ENCODE measurements at places on chromosomes 5 and 9. TPM values are rescaled to one million over a fixed set of nuclear protein-coding genes. Genes with fewer than 3 reads are reported as not detected.

The UBAP1 gene
- total RNA-seq: 35.6 TPM

The FOXD4L6 gene
- 0.48 TPM for total RNA-seq

The PAPPA gene
- 0.72 TPM for total RNA-seq

The GGTA1 gene
- total RNA-seq: not detected

The PLPP7 gene
- 5.8 TPM for total RNA-seq

The PCDHA4 gene
- total RNA-seq: 9.0 TPM

The PCSK1 gene
- total RNA-seq: 0.52 TPM

The RFX3 gene
- 43.6 TPM for total RNA-seq

The ARL14EPL gene
- not detected for total RNA-seq

DNA sequence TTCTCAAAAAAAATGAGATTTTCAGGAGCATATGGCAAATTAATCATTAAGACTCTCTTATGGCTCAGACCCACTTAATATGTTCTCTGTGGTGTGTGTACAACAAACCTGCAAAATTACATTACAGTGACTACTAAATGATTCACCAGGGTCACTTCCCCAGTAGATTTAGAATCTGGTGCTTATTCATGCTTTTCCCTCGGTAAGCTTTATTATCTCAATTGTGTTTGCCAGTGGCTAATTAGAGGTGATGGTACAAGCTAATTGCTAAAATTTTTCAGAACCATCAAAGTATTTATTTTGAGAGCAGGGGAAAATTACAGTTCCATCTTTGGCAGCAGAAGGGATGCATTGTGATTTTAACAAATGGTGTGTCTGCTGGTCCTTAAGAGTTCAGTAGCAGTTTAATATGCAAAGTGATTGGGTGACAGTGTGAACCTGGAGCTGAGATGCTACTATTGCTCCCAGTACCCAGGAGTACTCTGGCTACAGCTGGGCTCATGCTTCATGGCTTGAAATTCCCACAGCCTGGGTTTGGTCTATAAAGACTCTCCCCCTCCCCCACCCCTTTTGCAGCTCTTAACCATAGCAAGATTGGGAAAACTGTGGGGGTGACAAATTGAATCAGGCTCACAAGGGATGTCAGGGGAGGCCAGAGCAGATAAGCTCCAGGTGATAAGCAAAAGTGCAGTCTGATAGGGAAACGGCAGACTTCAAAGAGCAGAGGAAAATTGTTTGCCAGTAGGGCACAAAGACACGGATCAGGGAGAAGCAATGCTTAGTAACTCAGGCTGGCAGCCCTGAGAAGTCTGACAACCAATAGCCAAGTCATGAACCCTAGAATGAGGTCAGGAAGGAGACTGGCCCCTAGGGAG lies 92.8 kb upstream of the RAD23B start:
- H3K27me3 ChIP-seq: no peaks in the 10 kb centered on the region
- H3K4me3 ChIP-seq: no peak overlapping the region
- no peaks in the 10 kb centered on the region for H3K4me1 ChIP-seq
- no peak for DNase-seq

DNA sequence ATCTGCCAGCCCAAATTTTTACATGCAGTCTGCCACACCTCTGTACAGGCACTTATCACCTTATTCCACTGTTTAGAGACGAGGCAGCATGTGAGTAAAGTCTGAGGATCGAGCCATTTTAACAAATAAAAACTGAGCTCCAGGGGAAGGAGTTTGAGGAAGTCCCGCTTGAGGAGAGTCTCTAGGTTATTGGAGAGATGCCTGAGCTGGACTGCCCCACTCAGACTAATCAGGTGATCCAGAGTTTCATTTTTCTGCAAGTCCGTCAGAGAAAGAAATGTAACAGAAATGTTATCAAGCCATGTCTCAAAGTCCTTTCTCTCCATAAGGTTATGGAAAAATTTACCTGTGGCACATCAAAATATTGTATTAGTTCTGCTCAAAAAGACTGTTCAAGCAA lies 5.3 kb downstream of the FBXW2 start:
- no peak overlapping the region for H3K27ac ChIP-seq
- no peak for DNase-seq
- H3K4me1 ChIP-seq: peaks cover 35% of the 10 kb centered on the region
- H3K4me3 ChIP-seq: no peak overlapping the region
- H3K36me3 ChIP-seq: peaks cover 6% of the 10 kb centered on the region

GRCh38 chr5:145681686-145682085 lies 153.5 kb downstream of the PRELID2 start:
- H3K36me3 ChIP-seq: no peaks in the 10 kb centered on the region
- no peaks in the 10 kb centered on the region for H3K27me3 ChIP-seq
- peaks cover 5% of the 10 kb centered on the region for H3K4me1 ChIP-seq
- no peak overlapping the region for H3K4me3 ChIP-seq

DNA sequence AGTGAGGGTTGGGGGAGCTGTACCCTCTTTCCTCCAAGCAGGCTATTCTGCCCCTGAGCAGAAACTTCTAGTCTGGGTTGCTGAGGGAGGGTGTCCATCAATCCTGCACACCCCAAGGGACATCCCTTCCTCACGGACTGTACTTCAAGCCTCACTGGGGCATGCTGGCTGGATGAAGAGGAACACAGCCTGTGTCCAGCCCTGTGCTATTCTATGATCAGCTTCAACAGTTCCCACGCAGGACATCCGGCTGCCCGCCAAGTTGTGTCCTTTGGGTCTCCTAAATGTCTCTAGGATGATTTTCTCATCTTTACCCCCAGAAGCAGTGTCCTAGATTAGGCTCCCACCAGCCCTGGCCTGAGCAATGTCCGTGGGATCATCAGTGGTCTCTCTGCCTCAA lies 68.1 kb downstream of the CRB2 start:
- H3K36me3 ChIP-seq: peaks cover 9% of the 10 kb centered on the region
- H3K27me3 ChIP-seq: no peaks in the 10 kb centered on the region

DNA sequence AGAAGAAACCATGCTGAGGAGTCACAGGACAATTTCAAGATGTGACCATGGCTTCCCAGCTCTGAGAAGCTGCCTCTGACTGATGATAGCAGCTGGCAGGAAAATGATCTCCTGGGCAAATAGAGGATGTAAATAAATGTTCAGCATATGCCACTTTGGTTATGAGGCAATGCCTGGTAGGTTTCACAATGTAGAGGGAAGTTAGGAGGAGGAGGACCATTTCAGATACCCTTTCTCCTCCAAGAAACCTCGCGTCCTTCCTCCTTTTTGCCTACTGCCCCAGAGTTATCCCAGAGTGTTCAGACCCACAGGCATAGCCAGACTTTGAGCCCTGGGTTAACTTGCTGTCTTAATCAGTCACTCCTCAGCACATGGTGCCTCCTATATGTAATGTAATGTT lies 541.6 kb upstream of the DAP start:
- no peaks in the 10 kb centered on the region for H3K27me3 ChIP-seq
- no peak overlapping the region for H3K4me3 ChIP-seq
- H3K36me3 ChIP-seq: no peaks in the 10 kb centered on the region
- H3K27ac ChIP-seq: no peak overlapping the region

- peaks cover 3% of the 10 kb centered on the region for H3K27me3 ChIP-seq
- no peak for DNase-seq
- H3K4me1 ChIP-seq: peaks cover 10% of the 10 kb centered on the region
- H3K4me3 ChIP-seq: no peak overlapping the region
- no peak overlapping the region for H3K27ac ChIP-seq
- no peaks in the 10 kb centered on the region for H3K36me3 ChIP-seq
Observed at GRCh38 chr5:1545805-1546355, 22.1 kb upstream of the LPCAT1 start.

DNA sequence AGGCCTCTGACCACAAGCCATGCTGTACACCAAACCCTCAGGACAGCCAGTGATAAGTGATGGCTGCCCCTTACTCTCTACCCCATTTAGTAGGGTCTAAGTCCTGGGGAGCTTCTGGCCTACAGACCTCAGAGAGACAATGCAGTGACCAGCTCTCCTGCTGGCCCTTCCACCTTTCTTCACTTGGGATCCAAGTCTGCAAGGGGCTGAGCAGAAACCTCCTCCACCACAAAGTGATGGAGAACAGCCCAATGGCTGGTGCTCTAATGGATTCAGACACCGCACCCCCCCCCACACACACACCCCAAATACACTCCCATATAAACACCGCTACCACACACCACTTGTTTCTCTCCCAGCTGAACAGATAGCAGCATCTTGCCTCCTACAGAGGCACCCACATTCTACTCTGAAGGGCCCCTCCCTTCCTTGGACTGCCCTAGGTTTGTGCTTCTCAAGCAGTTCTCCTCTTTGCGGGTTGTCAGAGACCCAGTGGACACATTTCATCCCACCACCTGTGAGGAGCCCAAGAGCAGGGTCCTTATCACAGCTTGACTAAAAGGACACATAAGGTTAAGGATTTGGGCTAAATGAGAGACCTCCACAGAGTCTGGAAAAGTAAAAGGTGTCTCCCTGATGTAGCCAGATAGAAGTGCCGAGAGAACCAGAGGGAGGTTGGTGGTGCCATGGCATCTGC lies 1.3 kb upstream of the PDLIM4 start:
- peak overlapping the region; percentile 87 for H3K4me3 ChIP-seq
- H3K36me3 ChIP-seq: no peaks in the 10 kb centered on the region
- H3K27me3 ChIP-seq: no peaks in the 10 kb centered on the region
- no peak for DNase-seq
- H3K4me1 ChIP-seq: peaks cover 31% of the 10 kb centered on the region

DNA sequence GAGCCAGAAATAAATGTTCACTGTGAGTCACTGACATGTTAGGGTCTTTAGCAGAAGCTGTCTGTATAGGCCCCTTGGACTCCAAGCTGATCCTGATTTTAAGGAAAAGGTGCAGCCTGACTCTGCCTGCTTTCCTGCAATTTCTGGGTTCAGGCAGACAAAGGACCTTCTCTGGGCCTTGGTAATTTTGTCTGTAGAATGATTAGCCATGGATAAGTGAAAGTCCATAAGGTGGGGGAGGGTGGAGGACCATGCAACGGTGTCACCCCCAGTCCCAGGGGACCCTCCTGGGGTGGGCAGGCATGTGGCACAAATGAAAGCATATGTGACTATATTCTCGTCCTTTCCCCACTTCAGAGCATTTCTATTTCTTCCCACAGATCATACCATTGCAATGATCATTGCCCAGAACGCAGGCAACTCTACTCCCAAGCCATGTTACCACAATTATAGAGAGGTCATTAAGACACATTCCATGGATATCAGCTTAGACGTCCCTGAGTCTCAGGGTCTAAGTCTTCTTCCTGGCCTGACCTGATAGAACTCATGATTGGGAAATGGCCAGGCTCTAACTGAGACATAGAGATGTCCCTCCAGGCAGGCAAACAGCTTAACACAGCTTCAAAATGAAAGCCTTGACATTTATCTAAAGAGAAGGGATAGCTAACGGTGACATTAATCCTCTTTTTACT lies 157.9 kb upstream of the ALDH1B1 start:
- no peak overlapping the region for H3K4me3 ChIP-seq
- peak overlapping the region; percentile 21 for H3K27ac ChIP-seq
- H3K4me1 ChIP-seq: peaks cover 23% of the 10 kb centered on the region
- no peaks in the 10 kb centered on the region for H3K36me3 ChIP-seq

- H3K4me3 ChIP-seq: peak overlapping the region; percentile 76
- no peaks in the 10 kb centered on the region for H3K36me3 ChIP-seq
- no peak overlapping the region for H3K27ac ChIP-seq
- peaks cover 11% of the 10 kb centered on the region for H3K27me3 ChIP-seq
- DNase-seq: no peak
Observed at GRCh38 chr5:140178086-140178410, 3.1 kb downstream of the CYSTM1 start.

- no peak for DNase-seq
- no peaks in the 10 kb centered on the region for H3K27me3 ChIP-seq
- H3K4me3 ChIP-seq: no peak overlapping the region
Observed at GRCh38 chr5:175493726-175494125, 15.4 kb downstream of the SFXN1 start.

DNA sequence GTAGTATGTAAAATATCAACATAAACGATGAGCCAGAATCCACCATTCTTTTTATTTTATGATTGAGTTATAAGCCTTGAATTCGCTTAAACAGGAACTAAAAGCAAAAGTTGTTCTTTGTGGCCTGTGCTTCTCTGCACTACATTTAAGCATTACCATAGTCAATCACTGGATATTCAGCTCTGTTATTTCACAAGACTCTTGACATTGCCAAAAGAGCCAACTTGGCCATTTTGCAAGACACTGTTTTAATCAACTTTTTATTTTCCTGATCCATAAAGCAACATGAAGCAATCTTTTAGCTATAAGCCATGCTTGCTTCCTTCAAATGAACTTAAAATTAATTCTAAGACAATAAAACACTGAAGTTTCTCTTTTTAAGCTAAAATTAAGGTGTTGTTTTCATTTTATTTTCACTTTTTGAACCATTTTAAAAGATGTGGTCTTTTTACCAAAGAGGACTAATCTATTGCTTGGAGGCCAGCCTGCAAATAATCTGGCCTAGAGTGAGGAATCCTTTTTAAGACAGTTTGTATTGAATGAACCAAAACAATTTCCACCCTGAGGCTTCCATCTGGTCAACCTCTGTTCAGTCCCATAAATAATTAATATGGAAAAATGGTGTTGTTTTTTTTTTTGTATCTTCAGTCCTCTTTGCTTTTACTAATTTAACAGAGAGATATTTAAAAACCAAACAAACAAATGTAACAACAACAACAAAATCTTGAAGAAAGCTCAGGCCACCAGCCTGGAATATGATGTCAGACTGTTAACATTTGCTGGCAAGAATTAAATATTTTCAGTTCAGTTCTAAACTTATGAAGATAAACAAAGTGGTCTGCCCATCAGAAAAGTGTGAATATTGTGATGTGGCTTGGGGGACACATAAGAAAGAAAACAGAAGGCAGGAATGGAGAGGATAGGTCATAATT lies 274.4 kb downstream of the MARCHF11 start:
- H3K27ac ChIP-seq: no peak overlapping the region
- peaks cover 5% of the 10 kb centered on the region for H3K36me3 ChIP-seq
- no peaks in the 10 kb centered on the region for H3K27me3 ChIP-seq
- no peak overlapping the region for H3K4me3 ChIP-seq
- no peak for DNase-seq
- peaks cover 13% of the 10 kb centered on the region for H3K4me1 ChIP-seq

- H3K27ac ChIP-seq: no peak overlapping the region
- no peak for DNase-seq
- peaks cover 60% of the 10 kb centered on the region for H3K4me1 ChIP-seq
- peaks cover 4% of the 10 kb centered on the region for H3K36me3 ChIP-seq
- H3K27me3 ChIP-seq: no peaks in the 10 kb centered on the region
Observed at GRCh38 chr5:72448368-72448767, 58.8 kb downstream of the ZNF366 start.

GRCh38 chr5:132180134-132180745 lies 47.4 kb downstream of the P4HA2 start:
- H3K27me3 ChIP-seq: no peaks in the 10 kb centered on the region
- H3K36me3 ChIP-seq: no peaks in the 10 kb centered on the region
- peak overlapping the region; percentile 85 for H3K27ac ChIP-seq
- peaks cover 22% of the 10 kb centered on the region for H3K4me1 ChIP-seq

- peaks cover 13% of the 10 kb centered on the region for H3K4me1 ChIP-seq
- no peaks in the 10 kb centered on the region for H3K27me3 ChIP-seq
- no peaks in the 10 kb centered on the region for H3K36me3 ChIP-seq
- H3K4me3 ChIP-seq: no peak overlapping the region
- DNase-seq: no peak
Observed at GRCh38 chr5:141668601-141669265, 13.3 kb downstream of the ARAP3 start.

GRCh38 chr5:598564-598890 lies 13.6 kb upstream of the CEP72 start:
- peaks cover 70% of the 10 kb centered on the region for H3K27me3 ChIP-seq
- H3K36me3 ChIP-seq: no peaks in the 10 kb centered on the region
- H3K4me1 ChIP-seq: peaks cover 11% of the 10 kb centered on the region
- no peak for DNase-seq
- no peak overlapping the region for H3K27ac ChIP-seq
